ENCODE measurements at places on chromosomes 16 and 17. TPM values are rescaled to one million over a fixed set of nuclear protein-coding genes. Genes with fewer than 3 reads are reported as not detected.

DNA sequence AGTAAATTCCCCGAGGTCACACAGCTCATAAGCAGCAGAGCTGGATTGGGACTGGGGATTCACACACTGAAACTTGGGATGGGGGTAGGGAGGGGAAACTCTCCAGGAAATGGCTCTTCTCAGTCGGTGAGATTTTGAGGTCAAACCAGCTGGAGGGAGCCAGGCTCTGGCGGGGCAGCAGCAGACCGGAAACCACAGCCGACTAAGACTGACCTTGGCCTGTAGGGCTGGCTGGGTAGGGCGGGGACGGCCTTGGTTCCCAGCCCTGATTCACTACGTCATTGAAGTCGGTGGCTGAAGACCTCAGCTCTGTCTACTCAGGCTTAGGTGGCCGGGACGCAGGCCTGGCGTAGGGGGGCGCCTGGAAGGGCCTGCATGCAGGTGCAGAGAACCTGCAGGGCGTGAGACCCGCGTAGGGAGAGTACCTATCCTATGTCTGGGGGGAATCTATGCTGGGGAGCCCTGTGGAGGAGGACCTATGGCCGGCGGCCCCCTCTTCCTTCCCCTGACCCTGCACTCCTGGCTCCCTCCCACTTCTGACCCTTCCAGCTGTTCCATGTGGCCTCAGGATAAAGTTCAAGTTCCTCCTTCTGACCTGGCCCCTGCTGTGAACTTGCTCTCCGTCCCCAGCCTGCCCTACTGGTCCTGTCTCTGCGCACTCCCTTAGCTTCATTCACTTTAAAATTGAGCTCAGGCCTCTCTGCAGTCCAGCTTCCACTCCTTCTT is 11.9 kb upstream of the SLC4A1 start:
- H3K27me3 ChIP-seq, result no peaks in the 10 kb centered on the region
- H3K4me3 ChIP-seq, result no peak overlapping the region
- peak; percentile 87 for DNase-seq
- H3K27ac ChIP-seq, result peak overlapping the region; percentile 77

- H3K4me1 ChIP-seq, result peaks cover 16% of the 10 kb centered on the region
- H3K4me3 ChIP-seq, result no peak overlapping the region
- H3K36me3 ChIP-seq, result no peaks in the 10 kb centered on the region
- no peak for DNase-seq
Measured at GRCh38 chr17:76510831-76511244, 9.6 kb upstream of the RHBDF2 start.

GRCh38 chr17:48333034-48333530 is 96.9 kb downstream of the SKAP1 start:
- H3K36me3 ChIP-seq, result no peaks in the 10 kb centered on the region
- no peaks in the 10 kb centered on the region for H3K4me1 ChIP-seq
- no peak for DNase-seq
- H3K27ac ChIP-seq, result no peak overlapping the region
- H3K27me3 ChIP-seq, result peaks cover 77% of the 10 kb centered on the region
- H3K4me3 ChIP-seq, result no peak overlapping the region

Gene KRTAP2-1
- not detected for total RNA-seq

DNA sequence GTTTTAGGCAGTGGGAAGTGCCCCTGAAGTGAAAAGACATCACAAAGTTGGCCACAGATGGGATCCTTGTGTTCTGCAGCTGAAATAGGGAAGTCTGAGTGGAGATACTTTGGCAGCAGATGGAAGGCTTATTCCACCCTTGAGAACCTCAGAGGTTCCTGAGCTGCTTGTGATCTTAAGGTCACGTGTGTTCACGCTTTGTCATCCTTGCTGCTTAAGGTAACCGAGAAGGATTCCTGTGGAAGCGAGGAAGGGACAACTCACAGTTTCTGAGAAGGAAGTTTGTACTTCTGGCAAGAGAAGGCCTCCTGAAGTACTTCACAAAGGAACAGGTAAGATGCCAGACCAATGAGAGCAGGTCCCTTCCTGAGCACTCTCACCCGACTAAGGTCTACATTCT is 12.2 kb downstream of the ADAP2 start:
- H3K27me3 ChIP-seq, result no peaks in the 10 kb centered on the region
- H3K4me3 ChIP-seq, result no peak overlapping the region
- no peaks in the 10 kb centered on the region for H3K36me3 ChIP-seq
- DNase-seq, result no peak
- H3K4me1 ChIP-seq, result no peaks in the 10 kb centered on the region

Data from upper lobe of right lung (tissue), 1 donor.